ENCODE measurements at places on chromosomes 16 and 17.

GRCh38 chr17:17792037-17792550, 44.7 kb downstream of the SREBF1 start:
- DNase-seq, result no peak

DNA sequence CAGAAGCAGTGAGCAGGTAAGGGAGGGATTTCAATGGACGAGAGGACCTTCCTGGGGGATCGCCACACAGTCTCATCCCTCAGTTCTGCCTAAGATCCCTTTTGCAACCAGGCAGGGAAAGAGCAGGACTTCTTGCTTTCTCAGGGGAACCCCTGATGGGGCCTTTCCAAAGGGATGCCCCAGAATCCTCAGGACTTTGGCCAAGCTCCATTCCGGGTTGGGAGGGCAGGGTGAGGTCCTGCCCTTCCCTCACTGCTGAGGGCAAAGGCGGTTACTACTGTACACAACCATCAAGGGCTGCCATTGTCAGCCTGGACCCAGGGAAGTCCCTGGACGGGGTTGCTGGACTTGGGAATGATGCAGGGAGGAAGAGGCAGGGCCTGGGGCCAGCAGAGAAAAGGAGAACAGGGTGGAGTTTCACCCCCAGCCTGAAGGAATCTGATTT, 9.7 kb downstream of the PRR29 start:
- DNase-seq, result no peak

DNA sequence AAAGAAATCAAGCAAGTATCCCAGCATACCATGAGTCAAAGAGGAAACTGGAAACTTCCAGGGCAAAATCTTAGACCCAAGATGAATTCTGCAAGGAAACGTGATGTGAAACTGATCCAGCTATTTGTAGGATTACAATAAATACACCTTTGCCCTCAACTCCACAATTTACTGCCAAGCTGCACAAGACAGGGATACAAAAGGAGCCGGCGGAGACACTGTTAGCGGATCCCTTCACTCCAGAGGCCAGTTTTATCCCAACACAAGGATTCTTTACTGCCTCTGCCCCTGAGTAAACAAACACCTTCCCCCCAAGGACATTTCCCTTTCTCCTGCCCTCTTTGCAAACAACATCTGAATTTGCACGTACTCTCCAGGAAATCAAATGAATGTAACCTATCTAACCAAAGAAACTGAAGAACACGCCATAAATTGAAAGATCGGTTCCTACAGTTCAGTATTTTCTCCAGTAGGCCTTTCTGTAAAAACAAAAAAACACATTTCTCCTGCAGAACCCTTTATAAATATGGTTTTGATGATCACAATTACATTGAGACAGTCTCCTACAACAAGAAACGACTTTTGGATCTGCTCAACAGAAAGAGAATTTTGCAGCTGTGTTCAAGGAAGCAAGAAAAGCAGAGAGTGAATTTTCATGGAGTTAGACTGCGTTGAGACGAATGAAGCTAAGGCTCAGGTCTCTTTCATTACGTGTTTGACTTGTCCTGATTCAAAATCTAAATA, 1.4 kb upstream of the CBX2 start:
- no peak for DNase-seq

GRCh38 chr16:82748026-82748425, 121.3 kb downstream of the CDH13 start:
- no peak for DNase-seq

DNA sequence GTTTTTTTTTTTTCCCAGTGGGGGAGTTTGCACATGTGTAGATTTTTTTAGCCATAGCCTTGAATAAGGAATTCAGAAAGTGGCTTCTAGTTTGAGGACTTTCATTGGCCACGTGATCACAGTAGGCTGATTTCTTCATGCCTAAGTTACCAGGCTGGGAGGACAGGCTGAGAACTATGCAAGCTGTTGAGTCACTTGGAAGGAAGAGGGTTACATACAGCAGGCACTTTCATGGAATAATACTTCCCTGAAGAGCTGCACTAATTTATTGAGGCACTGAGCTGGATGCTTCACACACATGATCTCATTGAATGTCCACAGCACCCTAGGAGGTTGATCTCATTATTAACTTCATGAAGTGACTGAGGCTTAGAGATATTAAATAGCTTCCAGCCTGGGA, 22.8 kb downstream of the PRKCB start:
- DNase-seq, result no peak

DNA sequence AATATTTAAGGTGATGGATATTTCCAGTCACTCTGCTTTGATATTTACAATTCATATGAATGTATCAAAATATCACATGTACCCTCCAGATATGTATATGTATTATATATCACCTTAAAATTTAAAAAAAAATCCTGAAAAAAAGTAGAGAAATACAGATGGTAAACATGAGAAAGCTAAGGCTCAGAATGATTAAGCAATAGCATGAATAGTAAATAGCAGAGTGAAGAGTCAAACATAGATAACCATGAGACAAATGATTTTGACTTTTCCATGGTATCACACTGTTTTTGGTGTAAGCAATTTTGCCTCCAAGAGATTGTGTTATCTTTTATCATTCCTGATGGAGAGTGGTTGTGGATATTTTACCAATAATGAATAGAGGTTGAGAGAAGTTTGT, 868.8 kb downstream of the CDH11 start:
- no peak for DNase-seq

All from activated effector memory CD4-positive, alpha-beta T cell treated with Interleukin-2 at 50 U/mL for 16 hours (primary cell).